ENCODE measurements at places on chromosomes 2 and 18.

DNA sequence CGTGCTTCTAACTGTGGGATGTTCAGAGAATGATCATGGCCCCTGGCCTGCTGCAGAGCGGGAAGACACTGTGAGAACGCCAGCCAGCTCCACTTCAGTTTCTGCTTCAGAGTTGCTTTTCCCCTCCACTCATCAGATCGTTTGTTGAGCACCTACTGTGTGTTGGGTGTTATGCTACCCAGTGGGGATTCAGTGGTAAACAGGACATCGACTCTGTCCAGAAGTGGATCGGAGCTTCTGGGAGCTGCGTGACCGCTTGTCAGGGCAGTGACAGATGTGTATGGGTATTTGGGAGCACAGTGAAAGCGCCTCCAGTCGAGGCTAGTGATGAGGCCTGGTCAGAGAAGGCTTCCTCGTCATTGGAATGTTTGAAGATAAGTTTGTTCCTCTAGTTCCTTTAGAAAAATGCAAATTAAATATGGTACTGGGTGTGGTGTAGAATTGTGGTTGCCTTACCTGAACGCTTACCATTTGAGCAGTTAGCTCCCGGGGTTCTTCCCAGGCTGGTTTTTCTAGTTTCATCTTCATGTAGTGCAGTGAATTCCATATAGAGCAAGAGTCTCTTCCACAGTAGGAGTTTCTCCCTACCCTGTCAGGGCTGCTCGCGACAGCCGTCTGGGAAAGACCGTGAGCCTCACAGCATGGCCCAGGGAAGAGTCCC lies 2.8 kb downstream of the RAB12 start:
- DNase-seq: no peak

DNA sequence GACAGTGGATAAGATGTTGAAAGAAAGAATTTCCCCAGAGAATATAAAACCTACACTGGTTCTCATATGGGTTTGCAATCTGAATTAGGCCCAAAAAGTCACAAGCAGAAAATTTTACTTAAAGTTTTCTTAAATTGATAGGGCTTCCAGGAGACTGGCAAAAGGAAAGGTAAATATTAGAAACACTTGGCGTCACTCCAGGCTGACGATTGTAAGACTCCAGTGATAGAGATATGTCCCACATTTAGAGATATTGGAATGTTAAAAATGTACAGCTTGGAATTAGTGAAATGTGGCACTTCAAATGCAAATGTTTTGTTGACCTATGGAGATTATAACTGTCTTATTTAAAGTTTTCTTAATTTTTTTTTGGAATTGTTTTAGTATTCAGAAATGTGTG lies 14.0 kb downstream of the YIPF4 start:
- DNase-seq: no peak

DNA sequence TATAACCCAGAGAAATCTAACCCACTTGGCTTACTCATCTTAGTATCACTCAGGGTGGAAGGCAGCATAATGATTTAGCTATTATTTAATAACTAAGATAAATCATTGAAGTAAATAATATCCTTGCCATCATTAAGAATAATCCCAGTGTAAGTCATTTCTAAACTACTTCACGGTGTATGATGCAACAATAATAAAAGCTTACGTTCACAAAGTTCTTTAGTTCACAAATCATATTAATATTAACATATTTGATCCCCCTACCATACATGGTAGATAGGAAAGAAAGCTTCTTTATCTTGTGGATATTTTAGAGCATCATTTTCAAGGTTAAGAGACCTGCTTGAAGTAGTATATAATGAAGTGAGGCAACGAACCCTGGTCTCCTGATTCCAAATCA lies 401.0 kb downstream of the NCKAP5 start:
- DNase-seq: no peak

DNA sequence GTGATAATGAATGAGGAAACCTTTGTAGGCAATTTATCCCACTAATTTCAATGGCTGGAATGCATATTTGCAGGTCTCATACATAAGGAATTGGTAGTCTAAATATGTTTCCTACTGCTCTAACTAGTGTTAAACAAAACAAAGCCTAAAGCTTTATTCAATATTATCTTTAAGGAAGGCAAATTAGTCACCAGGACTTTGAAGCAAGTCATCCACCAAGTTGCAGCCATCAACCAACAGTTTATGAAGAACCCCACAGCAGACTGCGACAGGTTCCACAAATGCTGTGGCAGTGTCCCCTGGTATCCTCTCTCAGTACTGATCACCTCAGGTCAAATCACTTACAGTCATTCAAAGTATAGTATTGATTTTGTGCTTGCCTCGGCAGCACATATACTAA lies 181.5 kb upstream of the ZFP36L2 start:
- no peak for DNase-seq

- DNase-seq: no peak
Observed at GRCh38 chr18:77164026-77164425, 31.4 kb upstream of the MBP start.

DNA sequence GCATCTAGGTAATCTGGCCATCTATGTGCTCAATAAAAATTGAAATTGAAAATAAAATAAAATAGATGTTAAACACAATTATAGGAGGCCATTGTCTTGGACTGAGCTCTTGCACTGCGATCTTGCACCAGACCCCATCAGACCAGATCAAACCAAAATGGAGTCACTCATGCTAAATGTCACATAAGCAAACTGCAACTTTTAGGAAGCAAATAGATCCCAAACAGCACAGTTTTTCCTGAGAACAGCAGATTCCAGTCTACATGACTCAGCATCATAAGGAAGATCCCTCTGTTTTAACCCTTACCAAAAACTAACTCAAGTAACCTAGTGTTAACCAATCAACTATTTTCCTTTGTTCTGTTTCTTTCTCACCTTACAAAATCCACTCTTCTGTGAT lies 57.7 kb upstream of the LRP1B start:
- DNase-seq: no peak

GRCh38 chr2:199055336-199055735 lies 402.4 kb downstream of the SATB2 start:
- DNase-seq: no peak

GRCh38 chr2:135985826-135986393 lies 484 bp upstream of the DARS1 start:
- DNase-seq: peak; percentile 56

- DNase-seq: no peak
Observed at GRCh38 chr2:201151127-201151981, 31.6 kb upstream of the CASP10 start.

DNA sequence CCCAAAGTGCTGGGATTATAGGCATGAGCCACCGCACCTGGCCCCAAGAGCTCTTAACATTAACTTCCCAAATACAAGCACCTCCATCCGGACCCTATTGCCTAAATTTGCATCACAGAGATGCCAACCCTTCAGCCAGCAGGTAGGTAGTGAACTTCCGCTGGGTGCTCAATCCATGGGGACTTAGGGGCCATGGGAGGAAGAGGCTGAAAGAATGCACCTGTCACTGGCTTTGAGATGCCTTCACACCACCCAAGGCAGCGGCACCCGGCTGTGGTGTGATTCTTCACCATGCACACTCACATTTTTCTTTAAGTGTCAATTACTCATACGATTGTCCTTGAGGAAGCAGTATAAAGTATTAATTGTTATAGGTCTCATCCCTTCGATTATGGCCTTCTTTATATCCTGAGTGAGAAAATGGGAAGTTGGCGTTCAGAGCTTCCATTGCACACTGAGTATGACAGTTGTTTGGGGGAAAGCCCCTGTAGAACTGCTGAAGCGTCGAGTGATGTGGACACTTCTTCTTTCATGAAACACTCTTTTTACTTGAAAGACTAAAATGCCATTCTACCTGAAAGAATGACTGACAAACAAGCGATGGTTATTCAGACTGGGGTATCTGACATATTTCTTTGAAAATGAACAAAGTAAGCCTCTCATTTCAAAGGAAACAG lies 51.8 kb upstream of the BIN1 start:
- DNase-seq: no peak

DNA sequence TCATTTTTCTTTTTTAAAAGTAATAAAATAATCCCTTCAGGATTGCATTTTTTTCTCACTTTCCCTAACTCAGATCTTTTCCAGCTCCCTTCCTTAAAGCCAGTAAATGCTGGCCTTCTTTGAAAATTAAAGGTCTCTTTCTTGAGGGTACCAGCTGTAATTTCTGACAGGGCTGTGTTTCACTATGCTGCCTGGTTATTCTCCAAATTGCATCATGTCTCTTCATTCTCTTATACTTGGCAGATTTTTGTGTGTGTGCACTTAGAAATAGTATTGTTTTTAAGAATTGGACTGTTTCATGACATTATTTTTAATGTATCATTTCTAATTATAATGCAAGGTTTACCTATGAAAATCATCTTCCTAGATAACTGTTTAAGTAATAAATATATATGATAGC lies 72.0 kb upstream of the EPB41L5 start:
- no peak for DNase-seq

DNA sequence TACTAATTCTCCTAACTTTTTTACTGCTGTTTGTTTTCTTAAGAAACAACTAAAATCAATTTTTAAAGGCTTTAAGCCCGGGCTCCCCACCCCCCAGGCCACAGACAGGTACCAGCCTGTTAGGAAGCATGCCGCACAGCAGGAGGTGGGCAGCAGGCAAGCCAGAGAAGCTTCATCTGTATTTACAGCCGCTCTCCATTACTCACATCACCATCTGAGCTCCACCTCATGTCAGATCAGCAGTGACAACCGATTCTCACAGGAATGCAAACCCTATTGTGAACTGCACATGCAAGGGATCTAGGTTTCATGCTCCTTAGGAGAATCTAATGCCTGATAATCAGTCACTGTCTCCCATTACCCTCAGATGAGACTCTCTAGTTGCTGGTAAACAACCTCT lies 517.0 kb downstream of the NRXN1 start:
- DNase-seq: no peak

- DNase-seq: no peak
Observed at GRCh38 chr2:145777297-145777696, 1257.4 kb upstream of the ZEB2 start.

- DNase-seq: no peak
Observed at GRCh38 chr18:40751186-40751585, 1203.8 kb upstream of the PIK3C3 start.
